Stromal cell of bone marrow (primary cell): ENCODE measurements at places on chromosomes 6 and 20.
A peak's percentile ranks its signal among the peaks of the same experiment; 100 is the strongest.

GRCh38 chr6:76888351-76888750 lies 574.9 kb downstream of the HTR1B start:
- DNase-seq: no peak

- DNase-seq: no peak
These were observed 249.9 kb downstream of the KHDC1L start for GRCh38 chr6:72975352-72975752.

DNA sequence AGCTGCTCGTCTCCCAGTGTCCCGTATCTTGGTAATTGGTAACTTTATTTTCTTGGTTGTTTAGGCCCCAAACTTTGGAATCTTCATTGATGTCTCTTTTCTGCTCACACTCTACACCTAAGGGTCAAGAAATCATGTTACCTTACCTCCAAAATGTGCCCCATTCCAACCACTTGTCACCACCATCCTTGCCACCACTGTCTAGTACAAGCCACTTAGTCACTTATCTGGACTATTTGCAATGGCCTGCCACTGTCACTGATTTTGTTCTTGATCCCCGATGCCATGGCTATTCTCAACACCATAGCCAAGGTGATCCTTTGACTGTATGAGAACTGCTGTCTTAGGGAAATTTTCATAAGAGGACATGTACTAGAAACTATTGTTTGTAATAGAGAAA lies 46.0 kb upstream of the SLC22A16 start:
- DNase-seq: no peak

DNA sequence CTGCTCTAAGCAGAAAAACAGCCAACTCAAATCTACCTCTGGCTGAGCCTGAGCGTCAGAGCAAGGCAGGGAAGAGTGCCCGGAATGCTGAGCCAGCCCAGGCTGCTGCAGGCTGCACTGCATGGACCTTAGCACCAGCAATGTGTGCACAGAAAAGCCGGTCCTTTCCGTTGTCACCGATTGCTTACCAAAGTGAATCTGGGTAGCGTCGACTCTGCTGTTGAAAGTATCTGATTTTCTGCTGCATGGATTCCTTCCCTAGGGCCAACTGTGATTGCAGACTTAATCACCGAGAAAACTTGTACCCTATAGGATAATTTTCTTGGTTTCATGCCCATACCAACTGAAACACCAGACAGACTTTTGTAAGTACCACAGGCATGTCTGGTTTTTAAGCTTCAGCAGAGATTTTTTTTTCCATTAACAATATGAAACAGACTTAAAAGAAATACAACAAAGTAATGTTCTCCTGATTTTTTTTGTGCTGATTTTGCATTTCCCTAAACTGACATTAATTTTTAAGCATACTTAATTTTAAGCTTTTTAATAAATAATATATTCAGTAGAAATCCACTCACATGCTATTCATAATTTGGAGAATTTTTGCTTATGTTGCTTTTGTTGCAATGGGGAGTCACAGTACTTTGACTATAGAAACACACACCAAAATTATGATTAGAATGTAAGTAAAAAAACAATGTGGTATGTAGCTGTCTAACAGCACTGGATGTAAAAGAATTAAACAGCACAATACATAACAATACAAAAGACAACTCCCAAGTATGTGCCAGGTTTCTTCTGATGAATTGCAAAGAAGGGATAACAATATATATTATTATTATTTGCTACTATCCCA lies 218.0 kb downstream of the THBS2 start:
- peak; percentile 79 for DNase-seq

DNA sequence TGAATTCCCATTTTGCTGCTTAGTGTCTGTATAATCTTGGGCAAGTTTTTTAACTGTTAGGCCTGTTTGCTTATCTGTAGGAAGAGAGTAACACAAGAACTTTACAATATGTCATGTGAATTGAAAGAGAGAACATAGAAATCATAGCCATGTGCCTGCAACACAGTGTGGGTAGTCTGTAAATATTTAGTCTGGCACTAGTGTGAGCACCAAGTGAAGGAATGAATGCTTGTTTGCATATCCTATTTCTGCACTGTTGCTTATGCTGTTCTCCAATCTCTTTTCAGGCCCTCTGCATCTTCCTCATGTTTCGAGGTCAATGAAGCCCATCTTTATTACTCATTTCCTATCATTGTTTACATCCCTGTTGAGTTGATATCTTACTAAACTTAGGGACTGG lies 49.2 kb downstream of the CBFA2T2 start:
- no peak for DNase-seq
